ENCODE measurements at places on chromosomes 5 and 9. TPM values are rescaled to one million over a fixed set of nuclear protein-coding genes. Genes with fewer than 3 reads are reported as not detected.

- no peak for DNase-seq
Observed at GRCh38 chr9:80775971-80776370, 913.4 kb downstream of the TLE1 start.

Gene ABCA1
- 8.6 TPM for polyA plus RNA-seq

- DNase-seq, result no peak
Observed at GRCh38 chr9:95813923-95814322, 61.6 kb upstream of the ERCC6L2 start.

- no peak for DNase-seq
Observed at GRCh38 chr5:74316064-74316603, 324.4 kb downstream of the ENC1 start.

Gene RNF208
- 11.0 TPM for polyA plus RNA-seq

Gene OR2K2
- polyA plus RNA-seq, result not detected

Gene RAI14
- polyA plus RNA-seq, result 15.8 TPM

- DNase-seq, result no peak
Observed at GRCh38 chr5:39998518-39998917, 573.7 kb upstream of the DAB2 start.

Gene MCTP1
- polyA plus RNA-seq, result 4.8 TPM

Gene SLC27A4
- 33.7 TPM for polyA plus RNA-seq

GRCh38 chr9:119810645-119811429, 441.6 kb upstream of the BRINP1 start:
- no peak for DNase-seq

Gene ACOT12
- polyA plus RNA-seq, result 0.72 TPM

- DNase-seq, result no peak
Observed at GRCh38 chr9:118533101-118533500, 828.9 kb downstream of the TLR4 start.

- no peak for DNase-seq
Observed at GRCh38 chr9:115786321-115786720, 367.3 kb upstream of the PAPPA start.

Gene HTR1A
- polyA plus RNA-seq, result not detected

Gene RUSC2
- polyA plus RNA-seq, result 12.0 TPM

Gene BSPRY
- 9.5 TPM for polyA plus RNA-seq

DNA sequence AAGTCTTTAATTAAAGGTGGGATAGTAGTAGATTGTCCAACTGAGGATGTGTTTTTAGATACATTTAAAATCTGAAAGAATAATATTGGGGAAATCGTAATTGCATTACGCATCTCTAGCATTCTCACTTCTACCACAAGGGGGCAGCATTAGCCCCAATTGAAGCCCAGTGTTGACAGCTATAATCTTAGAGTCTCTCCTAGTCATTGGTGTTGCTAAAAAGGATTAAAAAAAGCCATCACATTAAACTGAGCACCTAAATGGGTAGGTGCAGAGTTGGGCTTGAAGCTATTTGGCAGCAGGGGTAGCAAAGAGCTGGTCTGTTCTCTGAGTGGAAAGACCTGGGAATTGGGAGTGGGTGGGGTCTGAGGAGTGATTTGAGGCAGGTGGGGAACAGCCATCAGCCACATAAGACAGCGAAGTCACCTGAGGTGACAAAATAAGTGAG, 177.2 kb downstream of the OSTF1 start:
- DNase-seq, result peak; percentile 37

- no peak for DNase-seq
Observed at GRCh38 chr5:68884144-68884754, 209.6 kb upstream of the SLC30A5 start.

Gene PTCH1
- polyA plus RNA-seq, result 25.3 TPM

Gene CRB2
- polyA plus RNA-seq, result 2.3 TPM

DNA sequence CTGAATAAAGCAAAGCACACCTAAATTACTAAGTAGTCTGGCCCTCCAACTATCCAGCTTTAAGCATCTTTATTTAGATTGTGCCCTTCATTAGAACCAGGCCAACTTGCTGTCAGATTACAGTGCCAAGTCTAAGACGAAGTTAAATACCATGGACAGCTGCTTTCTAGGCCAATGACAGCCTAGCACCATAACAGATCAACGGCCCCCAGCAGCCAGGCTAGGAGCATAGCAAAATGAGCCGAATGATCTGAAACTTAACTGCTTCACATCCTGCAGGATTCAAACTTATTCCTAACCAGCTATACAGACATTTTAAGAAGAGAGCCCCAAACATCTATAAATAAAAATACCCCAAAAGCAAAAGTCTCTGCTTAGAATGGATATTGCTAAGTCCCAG, 6.8 kb downstream of the SLC24A2 start:
- DNase-seq, result no peak

GRCh38 chr5:95761771-95762651, 30.9 kb downstream of the RHOBTB3 start:
- DNase-seq, result no peak
